Stimulated activated naive B cell treated with anti-CD40 and anti-IgM and Interleukin-4, amounts not matched to agents 10 μg/mL and 1 μg/mL and 100 μg/mL, for 72 hours (primary cell): ENCODE measurements at places on chromosomes 2 and 18.

- H3K27ac ChIP-seq = no peak overlapping the region
- H3K36me3 ChIP-seq = no peaks in the 10 kb centered on the region
- H3K27me3 ChIP-seq = no peaks in the 10 kb centered on the region
- no peaks in the 10 kb centered on the region for H3K4me1 ChIP-seq
Measured at GRCh38 chr2:80454628-80455027, 150.1 kb upstream of the LRRTM1 start.

DNA sequence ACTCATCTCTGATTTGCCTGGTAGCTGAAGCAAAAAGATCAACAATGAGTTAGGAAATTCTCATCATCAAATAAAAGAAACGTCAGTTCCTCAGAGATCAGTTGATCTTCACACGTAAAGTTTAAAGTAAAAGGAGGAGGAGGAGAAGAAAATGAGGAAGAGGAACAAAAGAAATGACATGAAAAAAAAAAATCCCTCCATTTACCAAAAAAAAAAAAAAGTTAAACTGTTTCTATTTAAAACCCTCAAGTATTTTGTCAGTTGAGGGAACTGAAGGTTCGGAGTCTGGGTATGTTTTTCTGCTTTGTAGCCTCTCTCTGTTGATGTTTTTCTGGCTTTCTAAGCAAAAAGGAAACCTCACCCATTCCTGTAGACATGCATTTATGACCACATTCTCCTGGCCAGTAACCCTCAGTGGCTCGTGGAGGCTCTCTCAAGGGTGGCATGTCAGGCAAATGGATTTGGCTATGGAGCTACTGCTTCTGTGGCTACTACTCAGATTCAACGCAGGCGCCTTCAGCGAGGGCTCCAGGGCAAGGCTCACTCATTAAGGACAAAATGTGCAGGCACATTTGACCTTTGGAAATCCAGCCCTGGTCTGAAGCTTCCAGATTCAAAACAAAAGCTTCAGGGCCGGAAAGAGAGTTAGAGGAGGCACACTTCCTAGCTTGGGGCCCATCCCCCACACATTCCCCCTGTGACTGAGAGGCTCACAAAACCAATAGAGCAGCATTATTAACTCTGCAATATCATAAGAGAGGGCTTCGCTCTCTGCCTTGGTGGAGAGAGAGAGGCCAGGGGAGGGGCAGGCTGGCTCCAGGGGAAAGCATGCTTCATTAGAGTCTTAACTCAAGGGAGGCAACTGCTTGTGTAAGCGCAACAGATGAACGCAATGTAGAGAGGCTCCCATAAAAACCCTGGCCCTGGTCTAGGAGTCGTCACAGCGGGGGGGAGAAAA is 22.3 kb downstream of the KLF7 start:
- H3K36me3 ChIP-seq = peaks cover 17% of the 10 kb centered on the region
- no peaks in the 10 kb centered on the region for H3K27me3 ChIP-seq
- peak overlapping the region; percentile 95 for H3K27ac ChIP-seq
- peaks cover 75% of the 10 kb centered on the region for H3K4me1 ChIP-seq
- DNase-seq = peak; percentile 67

GRCh38 chr2:182541268-182541667 is 114.4 kb upstream of the PDE1A start:
- no peak overlapping the region for H3K27ac ChIP-seq
- H3K27me3 ChIP-seq = peaks cover 6% of the 10 kb centered on the region
- H3K36me3 ChIP-seq = no peaks in the 10 kb centered on the region
- no peaks in the 10 kb centered on the region for H3K4me1 ChIP-seq

DNA sequence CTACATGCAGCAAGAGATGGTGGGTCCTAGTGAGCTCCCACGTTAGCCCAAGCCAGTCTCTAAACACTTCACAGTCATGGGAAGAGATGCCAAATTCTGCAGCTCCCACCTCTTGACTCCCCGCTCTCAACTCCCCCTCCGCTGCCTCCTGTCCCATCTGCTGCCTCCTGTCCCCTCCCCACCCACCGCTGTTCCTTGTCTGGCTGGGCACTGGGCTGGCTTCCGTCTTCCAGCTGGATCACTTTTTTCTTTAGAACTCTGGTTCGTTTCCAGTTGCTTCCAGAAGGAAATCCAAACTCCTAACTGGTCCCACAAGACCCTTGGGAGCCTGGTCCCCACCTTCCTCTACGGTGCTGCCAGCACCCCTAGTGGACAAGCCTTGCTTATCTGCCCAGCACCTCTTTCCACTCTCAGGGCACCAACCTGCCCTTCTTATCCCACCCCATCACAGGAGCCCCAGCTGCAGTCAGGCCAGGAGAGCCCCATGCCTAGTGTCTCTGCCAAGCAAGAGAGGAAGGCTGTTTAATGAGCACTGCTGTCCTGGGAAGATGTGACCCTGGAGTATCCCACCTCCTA is 12.1 kb upstream of the TWIST2 start:
- H3K27ac ChIP-seq = no peak overlapping the region
- H3K4me3 ChIP-seq = no peak overlapping the region
- H3K4me1 ChIP-seq = no peaks in the 10 kb centered on the region
- no peak for DNase-seq
- no peaks in the 10 kb centered on the region for H3K36me3 ChIP-seq

GRCh38 chr2:170332676-170333402 is 154.9 kb downstream of the MYO3B start:
- H3K27ac ChIP-seq = no peak overlapping the region
- H3K36me3 ChIP-seq = no peaks in the 10 kb centered on the region
- DNase-seq = no peak
- H3K4me1 ChIP-seq = no peaks in the 10 kb centered on the region
- H3K4me3 ChIP-seq = no peak overlapping the region

GRCh38 chr2:237143676-237144440 is 58.2 kb downstream of the COPS8 start:
- DNase-seq = no peak
- no peak overlapping the region for H3K27ac ChIP-seq
- no peaks in the 10 kb centered on the region for H3K27me3 ChIP-seq
- no peak overlapping the region for H3K4me3 ChIP-seq
